SK-MEL-5 (cell line): ENCODE measurements at places on chromosomes 2 and 18. TPM values are rescaled to one million over a fixed set of nuclear protein-coding genes. Genes with fewer than 3 reads are reported as not detected.

GRCh38 chr2:173264603-173265366, 89.9 kb upstream of the CDCA7 start:
- DNase-seq = peak; percentile 44

DNA sequence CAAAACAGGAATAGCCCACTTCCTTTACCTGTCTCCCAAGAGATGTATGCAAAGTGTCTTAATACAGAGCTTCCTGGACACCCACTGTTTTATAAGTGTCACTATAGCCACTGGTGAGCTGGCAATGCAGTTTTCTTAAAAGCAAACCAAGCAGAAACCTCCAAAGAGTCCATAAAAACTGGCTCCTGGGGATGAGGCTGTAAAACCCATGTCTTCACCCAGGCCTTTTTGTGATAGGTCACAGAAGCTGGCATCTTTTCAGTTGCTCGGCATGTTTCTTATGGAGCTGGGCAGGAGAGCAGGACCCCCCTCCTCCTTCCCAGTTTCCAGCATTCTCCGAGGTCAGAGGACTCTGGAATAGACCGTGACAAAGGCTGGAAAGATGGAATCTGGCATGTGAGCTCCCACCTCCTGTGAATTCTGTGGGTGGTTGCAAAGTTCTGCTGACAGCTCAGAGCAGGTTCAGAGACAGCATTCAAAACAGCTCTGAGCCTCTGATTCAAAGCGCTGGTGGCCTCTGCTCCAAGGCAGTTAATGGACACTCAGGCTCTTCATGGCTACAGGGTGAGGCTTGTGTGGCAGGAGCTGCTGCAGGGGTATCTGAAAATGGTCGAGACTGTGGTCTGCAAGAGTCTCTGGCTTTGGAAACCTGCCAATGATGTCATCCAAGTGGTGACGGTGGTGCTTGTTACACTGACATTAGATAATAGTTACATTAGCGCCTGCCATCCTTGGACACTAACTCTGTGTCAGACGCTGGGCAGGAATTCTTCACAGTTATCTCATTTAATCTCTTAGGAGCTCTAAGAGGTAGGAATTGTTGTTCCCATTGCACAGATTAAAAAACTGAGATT, 283.4 kb downstream of the CLIP4 start:
- no peak for DNase-seq

The ALPG gene
- not detected in 2 replicates for total RNA-seq

DNA sequence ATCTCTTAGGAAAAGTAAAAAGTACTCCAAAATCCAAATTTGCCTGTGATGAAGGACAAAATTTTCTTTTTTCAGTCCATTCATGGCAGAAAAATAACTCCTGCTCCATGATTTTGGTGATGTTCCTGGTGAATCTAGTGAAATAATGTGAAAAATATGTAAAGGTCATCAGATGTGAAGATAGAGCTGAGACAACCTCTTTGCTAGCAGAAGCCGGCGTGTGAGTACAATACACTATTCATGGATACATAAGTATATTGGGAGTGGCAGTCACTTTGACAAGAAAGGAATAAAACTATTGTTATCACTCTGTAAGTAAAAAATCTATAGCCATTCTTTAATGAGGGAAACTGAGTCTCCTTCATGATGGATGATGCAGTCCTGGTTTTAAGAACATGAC, 6.3 kb upstream of the SLC1A4 start:
- peak; percentile 64 for DNase-seq

GRCh38 chr2:161400076-161400475, 16.0 kb upstream of the TBR1 start:
- no peak for DNase-seq

DNA sequence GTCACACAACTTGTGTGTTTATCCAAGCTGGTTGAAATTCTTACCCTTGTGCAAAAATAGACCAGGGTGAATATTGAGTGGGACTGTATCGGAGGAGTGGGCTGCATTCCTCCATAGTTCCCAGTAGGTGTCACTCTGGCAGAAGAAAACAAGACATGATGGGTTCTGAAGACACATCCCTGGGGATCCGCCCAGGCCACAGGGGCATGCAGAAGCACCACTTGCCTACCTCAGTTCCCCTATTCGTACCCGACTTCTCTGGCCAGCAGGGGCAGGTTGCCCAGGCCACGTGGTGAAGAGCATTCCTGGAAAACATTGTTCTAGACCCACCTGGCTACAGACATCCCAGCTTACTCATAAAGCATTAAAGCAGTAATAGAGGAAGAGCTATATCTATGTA, 168.2 kb downstream of the FAM210A start:
- peak; percentile 76 for DNase-seq

DNA sequence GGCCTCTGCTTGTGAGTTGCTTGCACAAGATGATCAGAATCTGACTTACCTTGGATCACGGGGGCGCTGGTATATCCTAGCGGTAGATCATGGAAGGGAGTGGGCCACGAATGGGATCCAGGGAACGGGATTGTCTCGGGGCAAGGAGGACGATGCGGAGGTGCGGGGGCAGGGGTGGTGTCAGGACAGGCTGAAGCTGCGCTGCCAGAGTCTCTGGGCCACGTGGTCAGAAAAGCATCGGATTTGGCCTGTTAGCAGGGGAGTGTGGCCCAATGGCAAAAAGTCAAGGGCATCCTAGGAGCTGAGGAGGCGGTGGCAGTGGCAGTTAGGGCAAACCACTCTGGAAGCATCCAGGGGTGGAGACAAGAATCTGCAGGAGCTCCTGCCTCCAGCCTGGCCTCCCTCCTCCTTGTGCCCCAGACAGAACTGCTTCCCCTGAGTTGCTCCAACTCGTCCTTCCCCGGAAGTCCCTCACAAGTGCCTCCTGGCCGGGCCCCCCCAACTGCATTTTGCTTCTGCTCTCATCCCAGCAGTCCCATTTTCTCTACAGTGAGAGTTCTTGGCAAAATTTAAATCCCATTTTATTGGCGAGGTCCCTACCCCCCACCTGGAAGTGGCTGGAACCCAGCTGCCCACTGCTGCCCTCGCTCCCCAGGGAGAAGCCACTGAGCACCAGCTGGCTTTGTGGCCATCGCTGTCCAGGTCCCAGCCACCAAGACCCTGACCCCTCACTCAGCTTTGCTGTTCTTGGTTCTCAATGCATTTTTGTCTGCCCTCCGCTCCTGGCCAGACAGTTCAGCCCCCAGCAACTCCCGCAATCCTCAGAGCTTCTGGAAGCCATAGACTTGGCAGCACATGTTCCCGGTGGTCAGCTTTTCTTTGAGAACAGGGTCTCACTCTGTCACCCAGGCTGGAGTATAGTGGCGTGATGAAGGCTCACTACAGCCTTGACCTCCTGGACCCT, 5.6 kb upstream of the CCDC74B start:
- DNase-seq = no peak

The ADAM23 gene
- 7.6 and 9.3 TPM in 2 replicates for total RNA-seq

The DUSP11 gene
- 42.5 and 45.3 TPM in 2 replicates for total RNA-seq

- DNase-seq = no peak
Measured at GRCh38 chr2:216354306-216354705, 18.0 kb downstream of the MARCHF4 start.

DNA sequence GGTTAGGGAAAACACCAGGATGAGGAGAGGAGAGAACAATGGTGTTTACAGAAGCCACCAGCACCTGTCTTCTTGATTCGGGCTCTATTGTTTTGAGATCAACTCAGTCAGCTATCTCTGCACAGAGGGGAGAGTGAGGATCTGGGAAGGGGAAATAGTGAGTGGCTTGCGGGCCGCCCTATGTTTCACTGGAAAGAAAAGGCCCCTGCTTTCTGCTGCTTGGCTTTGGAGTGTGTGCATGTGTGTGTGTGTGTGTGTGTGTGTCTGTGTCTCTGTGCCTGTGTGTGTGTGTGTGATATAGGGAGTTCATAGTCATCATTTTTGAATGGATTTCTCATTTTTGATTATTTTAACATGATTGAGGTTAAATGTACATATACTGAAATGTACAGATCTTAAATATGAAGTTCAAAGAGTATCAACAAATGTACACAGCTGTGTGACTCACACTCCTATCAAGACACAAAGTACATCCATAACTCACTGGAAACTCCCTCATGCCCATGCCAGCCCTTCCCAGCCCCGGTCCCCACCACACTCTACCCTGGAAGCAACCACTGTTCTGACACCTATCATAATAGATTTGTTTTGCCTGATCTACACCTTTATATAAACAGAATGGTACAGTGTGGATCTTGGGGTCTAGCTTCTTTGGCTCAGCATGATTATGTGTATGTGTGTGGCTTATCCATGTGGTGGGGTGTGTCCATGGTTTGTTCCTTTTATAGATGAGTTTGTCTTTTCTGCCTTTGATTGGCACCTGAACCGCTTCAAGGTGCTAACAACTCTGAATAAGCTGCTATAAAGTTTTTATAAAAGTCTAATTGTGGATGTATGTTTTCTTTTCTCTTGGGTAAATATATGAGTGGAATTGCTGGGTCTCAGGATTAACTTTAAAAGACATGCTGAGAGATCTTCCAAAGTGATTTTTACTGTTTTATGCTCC, 258.3 kb downstream of the SETBP1 start:
- no peak for DNase-seq

GRCh38 chr18:57776767-57777166, 26.3 kb downstream of the ATP8B1 start:
- no peak for DNase-seq

- DNase-seq = peak; percentile 61
Measured at GRCh38 chr18:76801567-76802505, 20.5 kb upstream of the ZNF236 start.

The ITGA4 gene
- 3.1 and 3.7 TPM in 2 replicates for total RNA-seq

The MRPL30 gene
- 92.6 and 98.0 TPM in 2 replicates for total RNA-seq

The TRABD2A gene
- 0.98 and 2.9 TPM in 2 replicates for total RNA-seq

- peak; percentile 58 for DNase-seq
Measured at GRCh38 chr2:198657512-198658121, 800.1 kb downstream of the SATB2 start.

GRCh38 chr18:34999756-35000289, 41.4 kb upstream of the MAPRE2 start:
- DNase-seq = no peak
